ENCODE measurements at places on chromosomes 4 and X. TPM values are rescaled to one million over a fixed set of nuclear protein-coding genes. Genes with fewer than 3 reads are reported as not detected.

- DNase-seq: no peak
These were observed 444.4 kb upstream of the IGFBP7 start for GRCh38 chr4:57554556-57555092.

DNA sequence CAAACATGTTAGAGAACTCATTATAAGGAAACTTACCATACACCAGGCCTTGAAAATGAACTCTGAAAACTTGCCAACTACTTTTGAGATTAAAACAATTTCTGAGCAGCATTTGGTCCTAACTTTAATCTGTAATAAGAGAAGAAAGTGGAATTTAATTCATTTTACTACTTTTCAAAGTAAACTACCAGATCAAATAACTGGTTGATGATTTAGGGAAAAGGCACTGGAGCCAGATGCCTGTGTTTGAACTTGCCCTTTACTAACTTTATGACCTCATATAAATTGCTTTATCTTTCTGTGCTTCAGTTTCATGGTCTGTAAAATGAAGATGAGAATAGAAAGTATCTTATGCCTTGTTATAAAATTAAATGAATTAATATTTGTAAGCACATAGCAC lies 159.9 kb upstream of the PCDH18 start:
- DNase-seq: no peak

- no peak for DNase-seq
These were observed 199.2 kb downstream of the DCTD start for GRCh38 chr4:182717788-182718583.

DNA sequence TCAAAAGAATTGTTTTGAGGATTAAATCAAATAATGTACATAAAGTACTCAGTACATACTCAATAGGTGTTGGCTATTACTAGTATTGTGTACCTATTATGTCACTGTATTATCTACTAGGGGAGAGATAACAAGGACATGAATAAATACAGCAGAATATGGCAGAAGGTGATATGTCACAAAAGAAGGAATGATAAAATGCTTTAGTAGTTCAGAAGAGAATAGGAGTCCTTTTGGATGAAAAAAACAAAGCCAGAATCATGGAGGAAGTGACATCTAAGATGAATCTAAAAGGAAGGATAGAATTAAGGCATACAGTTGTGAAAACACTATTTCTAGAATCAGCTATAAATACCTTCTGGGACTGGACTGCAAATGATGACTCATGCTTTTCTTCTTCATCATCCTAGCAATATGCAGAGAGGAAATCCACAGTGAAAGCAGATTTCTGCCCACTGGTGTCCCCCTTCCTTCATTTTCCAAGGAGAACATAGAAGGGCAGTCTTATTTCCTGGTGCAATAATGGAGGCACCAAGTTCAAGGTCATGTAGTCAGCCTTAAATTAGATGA lies 98.7 kb downstream of the GLUD2 start:
- DNase-seq: no peak

DNA sequence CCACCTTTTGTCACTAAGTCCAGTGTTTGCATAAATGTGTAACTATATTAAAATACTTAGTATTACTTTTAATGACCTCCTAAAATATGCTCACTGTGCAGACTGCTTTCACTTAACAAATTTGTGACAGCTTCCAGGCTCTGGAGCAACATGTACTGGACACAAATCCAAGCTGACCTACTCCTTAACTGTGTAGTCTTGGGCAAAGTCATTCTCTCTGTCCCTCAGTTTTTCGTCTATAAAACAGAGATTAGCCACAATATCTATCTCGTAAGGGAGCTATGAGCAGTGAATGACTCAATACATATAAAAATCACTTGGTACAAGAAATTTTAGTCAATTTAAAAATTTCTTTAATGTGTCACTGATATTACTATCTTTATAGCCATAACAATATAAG lies 20.4 kb upstream of the RAB40A start:
- DNase-seq: no peak

- no peak for DNase-seq
These were observed 366.7 kb upstream of the FAM241A start for GRCh38 chr4:111778543-111778942.

GRCh38 chr4:57378766-57379165 lies 268.6 kb upstream of the IGFBP7 start:
- no peak for DNase-seq

DNA sequence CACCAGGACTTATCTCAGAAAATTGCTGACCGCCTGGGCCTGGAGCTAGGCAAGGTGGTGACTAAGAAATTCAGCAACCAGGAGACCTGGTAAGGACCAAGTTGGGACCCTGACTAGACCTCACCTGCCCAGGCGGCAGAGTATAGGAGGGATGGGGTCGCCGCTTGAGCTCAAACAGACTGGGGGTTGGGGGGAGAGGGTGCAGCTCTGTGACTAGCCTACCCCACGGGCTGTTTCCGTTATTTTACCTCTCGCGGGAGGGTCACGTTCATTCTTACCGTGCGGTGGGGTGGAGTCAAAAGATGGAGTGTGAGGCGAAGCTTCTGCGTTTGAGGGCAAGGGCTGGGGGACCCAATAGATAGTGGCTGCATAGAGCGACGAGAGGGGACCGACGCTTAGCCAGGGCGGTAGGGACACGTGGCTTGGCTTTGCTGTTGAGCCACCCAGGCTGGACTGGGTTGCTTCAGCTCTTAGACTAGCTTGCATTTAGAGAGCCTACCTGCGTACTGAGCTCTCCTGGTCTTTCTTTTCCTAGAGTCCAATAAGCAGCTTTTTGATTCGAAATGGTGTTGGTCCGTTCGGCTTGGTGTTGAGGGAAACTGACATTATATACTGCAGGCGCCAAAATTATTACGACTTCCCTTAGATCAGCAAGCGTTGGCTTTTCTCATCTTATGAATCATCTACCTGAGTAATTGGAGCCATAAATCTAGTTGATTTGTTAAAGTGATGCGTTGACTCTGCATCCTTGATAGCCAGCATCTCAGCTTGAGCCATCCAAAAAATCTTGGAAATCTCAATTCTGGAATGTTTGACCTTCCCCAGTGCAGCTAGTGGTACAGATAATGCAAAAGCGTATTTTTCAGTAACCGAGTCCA lies 591 bp downstream of the PRPS1 start:
- peak; percentile 46 for DNase-seq

GRCh38 chrX:78493180-78493579 lies 165.8 kb upstream of the CYSLTR1 start:
- no peak for DNase-seq

DNA sequence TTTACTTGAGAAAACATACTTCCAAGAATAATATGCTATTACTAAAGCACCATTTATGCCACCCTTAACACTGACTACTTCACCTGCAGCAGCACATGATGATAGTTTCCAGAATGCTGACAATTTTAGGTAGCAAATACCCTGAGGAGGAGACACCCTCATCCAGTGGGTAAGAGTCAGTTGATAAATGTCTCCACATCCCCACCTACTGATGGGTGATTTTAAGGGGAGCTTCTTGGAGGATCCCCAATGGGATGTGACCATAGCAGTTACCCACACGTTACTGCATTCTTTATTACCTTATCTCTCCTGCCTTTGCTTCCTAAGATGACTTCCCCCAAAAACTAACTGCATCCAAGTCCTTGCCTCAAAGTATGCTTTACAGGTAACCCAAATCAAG lies 131.2 kb upstream of the SMARCAD1 start:
- DNase-seq: no peak

The GSTCD gene
- total RNA-seq: 11.7 TPM

The RAB33A gene
- 2.9 TPM for total RNA-seq

The MYOZ2 gene
- 0.19 TPM for total RNA-seq

The AWAT2 gene
- total RNA-seq: not detected

The ENPEP gene
- 39.9 TPM for total RNA-seq

Measured in kidney (tissue), 22 donors.